Activated effector memory CD4-positive, alpha-beta T cell treated with Interleukin-2 at 50 U/mL for 16 hours (primary cell): ENCODE measurements at places on chromosomes 11 and 22.

DNA sequence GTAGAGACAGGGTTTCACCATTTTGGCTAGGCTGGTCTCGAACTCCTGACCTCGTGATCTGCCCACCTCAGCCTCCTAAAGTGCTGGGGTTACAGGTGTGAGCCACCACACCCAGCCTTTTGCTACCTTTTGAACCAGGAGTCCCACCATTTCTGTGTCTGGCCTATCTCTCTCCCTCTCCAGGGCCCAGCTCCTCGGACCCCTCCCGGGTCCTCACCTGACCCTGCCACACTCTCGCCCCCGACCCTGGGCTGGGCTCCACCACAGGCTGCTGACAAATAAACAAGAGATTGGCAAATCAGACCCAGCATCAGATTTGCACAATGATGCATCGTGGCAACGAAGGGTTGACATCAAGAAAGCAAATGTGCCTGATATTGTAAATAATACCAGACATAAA, 8.8 kb downstream of the KRTAP5-5 start:
- no peak for DNase-seq

- DNase-seq = no peak
These were observed 111.4 kb downstream of the COMMD9 start for GRCh38 chr11:36177836-36178235.

- no peak for DNase-seq
These were observed 64.0 kb downstream of the BRD1 start for GRCh38 chr22:49763696-49764095.

- DNase-seq = no peak
These were observed 20.3 kb downstream of the MMP20 start for GRCh38 chr11:102604875-102605274.

- DNase-seq = no peak
These were observed 2.1 kb upstream of the DGKZ start for GRCh38 chr11:46345131-46345597.

- DNase-seq = no peak
These were observed 1.2 kb upstream of the AHNAK start for GRCh38 chr11:62547691-62548281.

- DNase-seq = no peak
These were observed 118.2 kb upstream of the CSNK2A3 start for GRCh38 chr11:11471201-11471600.

GRCh38 chr11:32821917-32822560, 7.7 kb upstream of the PRRG4 start:
- no peak for DNase-seq

- no peak for DNase-seq
These were observed 442.1 kb upstream of the CCDC90B start for GRCh38 chr11:83728281-83728680.

DNA sequence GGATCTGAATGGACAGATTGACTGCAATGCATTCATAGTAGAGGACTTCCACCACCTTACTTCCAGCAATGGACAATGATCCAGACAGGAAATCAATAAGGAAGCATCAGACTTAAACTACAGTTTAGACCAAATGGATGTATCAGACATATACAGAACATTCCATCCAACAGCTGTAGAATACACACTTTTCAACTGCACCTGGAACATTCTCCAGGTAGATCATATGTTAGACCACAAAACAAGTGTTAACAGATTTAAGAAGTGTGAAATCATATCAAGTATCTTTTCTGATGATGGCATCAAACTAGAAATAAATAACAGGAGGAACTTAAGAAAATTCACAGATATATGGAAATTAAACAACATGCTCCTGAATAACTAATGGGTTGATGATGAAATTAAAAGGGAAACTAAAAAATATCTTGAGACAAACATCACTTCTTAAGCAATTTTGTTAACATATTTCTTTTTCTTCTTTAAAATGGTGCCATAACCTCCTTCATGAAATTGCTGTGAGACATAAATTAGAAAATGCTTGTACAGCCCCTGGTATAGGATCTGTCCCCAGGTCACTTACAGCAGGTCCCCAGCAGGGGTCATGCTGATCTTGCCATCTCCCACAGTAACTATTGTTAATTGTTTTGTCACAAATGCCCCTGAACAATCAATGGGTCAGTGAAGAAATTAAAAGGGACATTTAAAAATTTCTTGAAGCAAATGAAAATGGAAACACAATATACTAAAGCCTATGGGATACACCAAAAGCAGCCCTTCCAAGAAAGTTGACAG, 100.0 kb upstream of the OR4B1 start:
- DNase-seq = no peak

DNA sequence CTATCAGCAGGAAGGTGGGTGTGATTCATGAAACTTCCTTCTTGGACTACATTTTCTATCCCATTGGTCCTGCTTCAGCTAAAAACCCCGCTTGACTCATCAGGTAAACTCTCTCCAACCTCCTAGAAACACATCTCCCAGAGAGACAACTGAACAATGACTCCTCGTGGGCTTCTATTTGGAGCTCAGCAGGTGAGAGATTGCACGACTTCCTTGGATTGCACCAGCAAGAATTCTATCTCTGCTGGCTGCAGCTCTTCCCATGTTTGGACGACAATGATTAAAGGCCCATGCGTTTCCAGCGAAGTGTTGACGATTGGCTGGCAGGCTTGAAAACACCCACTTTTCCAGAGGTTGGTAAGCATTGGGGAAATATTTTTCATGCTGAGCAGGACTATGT, 216.1 kb upstream of the NTM start:
- DNase-seq = no peak
